ENCODE measurements at places on chromosomes 7 and 10. TPM values are rescaled to one million over a fixed set of nuclear protein-coding genes. Genes with fewer than 3 reads are reported as not detected.
A peak's percentile ranks its signal among the peaks of the same experiment; 100 is the strongest.

Gene CTAGE15
- 0.23 TPM for total RNA-seq

Gene LMOD2
- not detected for total RNA-seq

Gene ZPBP
- total RNA-seq, result 0.12 TPM

Gene KIAA1549
- 8.0 TPM for total RNA-seq

Gene GNAT3
- total RNA-seq, result not detected

Gene COL26A1
- 0.38 TPM for total RNA-seq

Gene FAM200A
- 2.5 TPM for total RNA-seq

DNA sequence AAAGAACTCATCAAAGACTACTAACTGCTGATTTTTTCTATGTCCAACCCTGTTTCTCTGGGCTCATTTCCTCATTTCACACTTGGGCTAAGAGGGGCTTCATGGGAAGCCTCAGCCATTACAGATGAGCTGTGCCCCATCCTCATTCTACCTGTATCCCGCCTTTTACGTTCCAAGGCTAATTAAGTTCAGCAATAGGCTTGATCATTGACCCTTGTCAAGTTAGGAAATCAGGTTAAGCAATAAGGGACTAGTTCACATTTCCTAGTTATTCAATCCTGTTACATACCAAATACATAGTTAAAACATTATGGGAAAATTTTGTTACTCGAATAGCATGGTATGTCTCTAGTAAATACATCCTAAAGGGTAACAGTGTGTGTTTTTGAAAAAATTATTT is 29.3 kb upstream of the AGBL3 start:
- DNase-seq, result no peak

- no peak for DNase-seq
Observed at GRCh38 chr7:147276783-147277370, 1160.3 kb downstream of the CNTNAP2 start.

DNA sequence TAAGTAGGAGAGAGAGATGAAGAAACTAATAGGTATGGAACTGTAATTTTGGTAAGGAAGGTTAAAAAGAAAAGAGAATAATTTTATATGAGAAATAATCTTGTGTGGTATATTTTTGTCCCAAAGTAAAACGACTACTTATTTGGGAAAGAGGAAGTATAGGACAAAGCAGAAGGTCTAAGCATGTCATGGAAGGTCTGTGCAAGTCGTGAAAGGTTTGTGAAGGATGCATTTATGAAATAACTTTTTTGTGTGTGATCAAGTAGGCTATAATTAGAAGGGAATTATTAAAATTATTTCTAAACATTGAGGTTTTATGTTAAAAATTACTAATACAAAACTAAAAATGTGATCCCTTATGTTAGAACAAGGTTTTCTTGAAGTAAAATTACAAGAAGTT is 63.3 kb downstream of the ZNF783 start:
- no peak for DNase-seq

DNA sequence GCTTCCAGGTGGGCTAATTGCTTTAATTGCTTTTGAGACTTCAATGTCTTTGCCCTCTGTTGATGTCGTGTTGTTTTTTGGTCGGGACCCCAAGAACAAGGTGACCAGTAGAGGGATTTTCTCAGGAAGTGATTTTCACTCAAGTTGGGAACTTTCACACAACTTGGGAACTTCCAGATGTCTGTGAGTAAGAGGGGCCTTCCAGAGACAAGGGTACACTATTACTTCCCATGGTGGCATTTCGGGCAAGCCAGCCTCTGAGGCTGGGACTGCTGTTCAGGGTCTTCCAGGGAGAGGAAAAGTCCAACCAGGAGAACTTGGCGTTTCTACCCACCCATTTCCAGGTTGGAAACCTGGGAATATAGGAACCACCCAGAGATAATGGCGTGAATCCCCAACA is 170.0 kb upstream of the CDCA7L start:
- no peak for DNase-seq

- no peak for DNase-seq
Observed at GRCh38 chr10:94623572-94623971, 60.0 kb upstream of the CYP2C18 start.

DNA sequence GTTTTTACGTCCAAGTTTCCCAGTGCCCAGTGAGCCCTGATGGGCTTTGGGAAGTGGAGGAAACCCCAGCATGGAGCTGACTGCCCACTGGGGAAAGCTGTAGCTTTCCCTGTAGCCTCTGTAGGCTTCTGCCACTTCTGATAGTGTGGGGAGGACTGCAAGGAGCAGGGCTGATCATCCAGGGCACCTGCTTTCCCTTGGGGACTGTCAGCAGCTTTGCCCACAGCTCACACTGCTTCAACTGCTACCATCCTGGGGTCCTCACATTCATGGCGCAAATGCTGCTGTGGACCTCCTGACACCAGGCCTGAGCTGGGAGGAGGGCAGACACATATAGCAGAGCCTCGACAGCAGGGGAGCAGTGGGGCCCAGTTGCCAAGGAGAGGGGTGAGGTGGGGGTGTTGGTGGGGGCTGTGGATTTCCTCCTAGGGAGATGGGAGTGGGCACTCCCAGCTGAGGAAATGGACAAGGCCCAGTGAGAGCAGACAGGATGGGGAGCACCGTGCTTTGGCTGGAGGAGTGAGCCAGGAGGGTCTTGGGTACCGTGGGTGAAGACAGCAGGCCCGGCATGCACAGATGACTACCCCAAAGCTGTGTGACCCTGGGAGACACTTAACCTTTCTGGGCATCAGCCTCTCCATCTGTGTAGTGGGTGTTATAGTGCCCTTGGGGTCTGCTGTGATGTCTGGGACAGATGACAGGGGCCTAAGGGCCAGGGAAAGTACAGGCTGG is 16.2 kb downstream of the RAMP3 start:
- no peak for DNase-seq

DNA sequence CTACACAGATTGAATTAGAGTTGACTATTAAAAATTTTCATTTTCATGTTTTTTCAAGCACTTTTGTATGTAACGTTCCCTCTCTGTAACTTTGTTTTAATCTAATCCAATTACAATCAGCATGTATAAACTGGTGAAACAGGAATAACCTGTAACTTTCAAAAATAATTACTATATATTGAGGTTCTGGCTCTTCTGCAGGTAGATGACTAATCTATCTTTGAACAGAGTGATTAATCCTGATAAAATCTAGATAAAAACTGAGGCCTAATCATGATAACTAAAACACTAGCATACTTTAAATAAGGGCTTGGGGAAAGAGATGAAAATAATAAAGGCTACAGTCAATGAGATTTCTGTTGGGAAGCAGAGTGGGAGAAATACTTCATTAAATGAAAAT is 101.6 kb upstream of the KCND2 start:
- DNase-seq, result no peak

DNA sequence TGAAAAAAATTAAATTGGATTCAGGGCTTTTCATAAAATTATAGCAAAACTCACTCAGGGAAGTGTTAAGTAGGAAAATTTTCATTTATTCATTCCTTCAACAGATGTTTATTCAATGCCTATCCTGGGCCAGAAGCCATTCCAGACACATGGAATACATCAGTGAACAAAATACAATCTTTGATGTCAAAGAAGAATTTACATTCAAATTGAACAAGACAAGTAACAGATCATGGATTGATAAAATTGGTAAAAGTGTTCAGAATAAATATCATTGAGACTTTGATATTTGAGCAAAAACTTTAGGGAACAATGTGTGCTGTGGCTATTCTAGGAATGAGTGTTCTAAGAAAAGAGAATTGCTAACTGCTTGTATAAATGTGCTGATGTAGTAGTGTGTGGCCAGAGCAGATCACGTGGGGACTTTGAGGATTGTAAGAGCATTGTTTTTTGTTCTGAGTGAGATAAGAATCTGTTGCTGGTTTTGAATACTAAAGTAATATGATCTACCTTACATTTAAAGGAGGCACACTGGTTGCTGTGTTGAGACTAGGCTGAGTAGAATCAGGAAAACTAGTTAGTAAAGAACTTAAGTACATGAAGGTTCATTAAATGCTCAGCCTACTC is 957.2 kb downstream of the PCDH15 start:
- no peak for DNase-seq

DNA sequence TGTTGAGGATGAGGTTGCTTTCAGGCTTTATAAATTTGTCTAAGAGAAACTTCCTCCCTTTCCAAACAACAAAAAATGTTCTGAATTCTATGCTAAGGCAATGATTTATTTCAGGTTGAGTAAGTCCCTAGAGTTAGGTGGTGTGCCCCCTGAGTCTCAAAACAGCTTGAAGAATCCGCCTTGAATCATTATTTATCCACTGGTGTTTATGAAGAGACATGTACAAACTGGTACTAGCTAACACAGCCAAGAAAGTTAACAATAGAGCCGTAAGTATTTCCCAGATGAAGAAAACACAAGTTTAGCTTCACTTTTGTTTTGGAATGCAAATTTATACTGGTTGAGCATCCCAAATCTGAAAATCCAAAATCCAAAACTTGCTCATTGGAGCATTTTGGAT is 66.2 kb upstream of the SRPK2 start:
- DNase-seq, result no peak

DNA sequence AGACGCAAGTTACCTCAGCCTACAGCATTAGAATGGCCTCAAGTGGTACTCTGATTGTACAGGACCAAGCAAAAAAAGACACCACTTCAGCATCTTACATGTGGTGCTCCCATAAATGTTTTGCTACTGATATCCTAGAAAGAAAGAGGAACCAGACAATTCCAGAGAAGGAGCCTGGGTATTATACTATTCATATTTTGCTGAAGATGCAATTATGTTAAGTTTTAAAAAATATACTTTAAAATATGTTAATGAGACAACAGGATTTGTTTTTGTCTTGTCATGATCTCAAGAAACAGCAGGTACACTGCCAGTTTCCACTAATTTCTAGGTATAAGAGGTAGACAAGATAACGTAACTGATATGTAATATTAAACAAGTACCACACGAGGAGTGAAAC is 92.6 kb downstream of the JMJD1C start:
- no peak for DNase-seq

DNA sequence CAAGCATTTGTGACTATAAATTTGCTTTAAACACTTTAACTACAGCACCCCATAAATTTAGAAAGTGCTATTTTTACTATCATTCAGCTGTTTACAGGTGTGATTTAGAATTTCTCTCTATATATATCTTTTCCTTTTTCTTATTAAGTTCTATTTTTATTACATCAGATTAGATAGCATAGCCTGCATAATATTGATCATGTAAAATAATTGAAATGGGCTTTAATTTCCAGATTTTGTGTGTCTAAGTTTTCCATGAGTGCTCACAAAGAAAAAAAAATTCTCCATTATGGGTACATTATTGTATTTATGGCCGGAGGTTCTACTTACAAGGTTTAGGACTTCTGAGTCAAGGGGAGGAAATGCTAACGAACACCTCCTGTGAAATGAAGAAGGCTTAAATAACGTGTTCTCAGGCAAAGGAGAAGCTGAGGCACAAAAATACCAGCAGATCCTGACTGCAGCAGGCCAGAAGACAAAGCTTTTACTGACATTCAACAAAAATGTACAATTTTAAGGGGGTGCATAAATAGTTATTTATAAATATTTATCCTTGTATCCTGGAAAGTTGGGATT is 114.2 kb downstream of the RNF133 start:
- no peak for DNase-seq

- DNase-seq, result no peak
Observed at GRCh38 chr10:62614389-62615157, 189.9 kb upstream of the ADO start.

GRCh38 chr10:31242902-31243301 is 76.1 kb upstream of the ZEB1 start:
- DNase-seq, result no peak

DNA sequence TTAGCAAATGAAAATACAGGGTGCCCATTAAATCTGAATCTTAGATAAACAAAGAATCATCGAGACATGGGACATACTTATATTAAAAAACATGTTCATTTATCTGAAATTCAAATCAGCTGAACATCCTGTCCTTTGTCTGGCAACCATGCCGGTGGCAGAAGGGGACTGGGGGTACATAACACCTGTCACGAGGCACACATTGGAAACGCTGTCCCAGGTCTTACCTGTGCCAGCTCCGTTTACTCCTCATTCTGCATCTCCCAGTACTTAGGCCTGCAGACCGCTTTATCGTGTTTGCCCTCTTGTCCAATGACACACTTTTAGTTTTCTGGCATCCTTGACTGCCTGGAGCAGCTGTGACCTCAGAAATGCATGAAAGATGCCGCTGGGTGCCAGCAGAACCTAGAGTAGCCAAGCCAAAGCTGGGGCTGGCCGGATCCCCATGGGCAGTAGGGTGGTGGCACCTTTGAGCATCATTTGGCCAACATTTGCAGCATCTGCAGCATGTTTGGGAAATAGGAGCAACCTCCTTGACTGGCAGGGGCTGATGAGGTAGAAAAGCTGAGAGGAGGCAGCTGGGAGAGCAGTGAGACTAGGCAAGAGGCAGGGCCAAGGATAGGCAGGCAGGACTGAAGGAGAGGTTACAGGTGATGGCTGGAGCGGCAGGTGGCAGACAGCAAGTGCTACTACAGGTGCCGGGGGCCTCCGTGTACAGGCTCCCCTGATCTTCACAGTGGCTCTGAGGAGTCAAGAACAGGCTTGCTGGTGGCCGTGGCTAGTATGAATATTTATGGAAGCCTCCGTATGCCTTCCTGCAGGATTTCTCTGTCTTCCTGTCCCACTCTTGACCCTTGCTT is 62.3 kb upstream of the BTBD16 start:
- no peak for DNase-seq

- no peak for DNase-seq
Observed at GRCh38 chr7:2645274-2645868, 13.6 kb downstream of the TTYH3 start.

DNA sequence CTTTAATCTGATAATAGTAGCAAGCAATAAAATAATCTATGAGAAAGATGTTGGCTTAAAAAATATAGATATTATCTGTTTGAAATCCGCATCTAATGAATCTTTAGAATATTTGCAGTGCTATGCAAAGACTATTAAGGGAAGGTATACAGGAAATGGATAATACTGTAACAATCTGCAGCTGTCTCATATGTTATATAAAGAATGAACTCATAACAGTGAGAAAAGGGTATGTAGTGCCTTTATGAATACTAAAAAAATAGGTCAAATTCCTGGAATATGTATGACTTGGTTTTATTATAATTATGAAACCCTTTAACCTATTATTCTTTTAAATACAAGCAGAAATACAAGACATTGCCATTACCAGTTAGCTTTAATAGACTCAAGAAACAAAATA is 105.1 kb upstream of the GPR22 start:
- no peak for DNase-seq

- DNase-seq, result no peak
Observed at GRCh38 chr10:78460204-78460603, 426.5 kb downstream of the RPS24 start.

DNA sequence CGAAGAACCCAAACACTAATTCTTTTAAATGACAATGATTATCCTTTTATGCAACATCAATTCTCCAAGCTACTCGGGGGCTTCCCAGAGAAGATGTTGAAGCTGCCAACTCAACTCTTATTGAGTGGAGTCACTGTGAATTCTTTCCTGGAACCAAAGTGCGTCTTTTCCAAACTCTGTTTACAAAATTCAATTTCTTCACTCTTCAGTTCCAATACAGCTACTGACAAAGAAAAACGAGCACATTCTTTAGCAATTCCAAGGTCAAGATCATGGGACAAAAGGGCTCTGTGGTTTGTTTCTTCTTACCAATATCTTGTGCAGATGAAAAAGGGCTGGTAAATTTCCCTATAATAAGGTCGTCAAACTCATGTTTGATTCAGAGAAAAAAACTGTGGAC is 74.2 kb downstream of the FAS start:
- no peak for DNase-seq

- peak; percentile 48 for DNase-seq
Observed at GRCh38 chr7:159033956-159034355, 110.7 kb downstream of the VIPR2 start.
